Stomach (tissue), 19 donors: ENCODE measurements at places on chromosomes 7 and 10.

DNA sequence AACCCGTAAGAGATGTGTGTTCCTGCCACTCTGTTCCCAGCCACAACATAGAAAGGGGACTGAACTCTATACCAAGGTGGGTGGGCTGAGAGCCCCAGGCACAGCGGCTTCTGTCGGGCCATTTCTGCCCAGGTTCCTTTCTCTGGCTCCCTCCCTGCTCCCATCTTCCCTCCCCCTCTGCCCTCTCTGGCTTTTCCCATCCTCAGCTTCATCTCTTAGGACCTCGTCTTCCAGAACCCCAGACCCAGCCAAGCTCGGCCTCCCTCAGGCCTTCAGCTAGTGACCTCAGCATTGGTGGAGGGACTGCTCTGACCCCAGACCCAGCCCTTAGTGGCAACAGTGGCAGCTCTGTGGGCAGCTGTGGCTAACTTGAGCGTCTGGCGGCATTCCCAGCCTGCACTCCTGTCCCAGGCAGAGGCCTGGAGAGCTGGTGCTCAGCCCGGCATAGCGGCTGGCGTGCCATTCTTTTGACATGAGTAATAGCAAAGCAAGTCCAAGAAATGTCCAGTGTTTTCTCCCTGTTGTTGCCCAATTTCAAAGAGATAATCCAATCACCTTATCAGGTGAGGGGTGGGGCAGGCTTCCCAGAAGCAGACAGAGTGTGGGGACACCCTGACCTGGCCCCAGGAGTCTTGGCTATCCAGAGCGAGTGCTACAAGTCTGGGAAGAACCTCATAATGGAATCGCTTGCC lies 15.9 kb downstream of the PTPRE start:
- H3K4me1 ChIP-seq: peaks cover 90% of the 10 kb centered on the region
- H3K27ac ChIP-seq: peak overlapping the region; percentile 48
- no peak overlapping the region for H3K4me3 ChIP-seq
- no peaks in the 10 kb centered on the region for H3K36me3 ChIP-seq
- peak; percentile 61 for DNase-seq
- no peaks in the 10 kb centered on the region for H3K27me3 ChIP-seq

DNA sequence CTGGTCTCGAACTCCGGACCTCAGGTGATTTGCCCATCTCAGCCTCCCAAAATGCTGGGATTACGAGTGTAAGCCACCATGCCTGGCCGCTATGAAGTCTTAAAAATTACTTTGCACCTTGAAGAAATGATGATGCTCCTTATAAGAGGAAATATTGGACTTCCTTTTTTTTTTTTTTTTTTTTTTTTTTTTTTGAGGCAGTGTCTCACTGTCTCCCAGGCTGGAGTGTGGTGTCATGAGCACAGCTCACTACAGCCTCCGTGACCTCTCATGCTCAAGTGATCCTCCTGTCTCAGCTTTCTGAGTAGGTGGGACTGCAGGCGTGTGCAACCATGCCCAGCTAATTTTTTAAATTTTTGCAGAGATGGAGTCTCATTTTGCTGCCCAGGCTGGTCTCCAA lies 65.3 kb downstream of the KMT2E start:
- DNase-seq: no peak
- H3K27ac ChIP-seq: no peak overlapping the region
- H3K4me3 ChIP-seq: no peak overlapping the region
- H3K36me3 ChIP-seq: peaks cover 100% of the 10 kb centered on the region
- peaks cover 9% of the 10 kb centered on the region for H3K4me1 ChIP-seq
- no peaks in the 10 kb centered on the region for H3K27me3 ChIP-seq

DNA sequence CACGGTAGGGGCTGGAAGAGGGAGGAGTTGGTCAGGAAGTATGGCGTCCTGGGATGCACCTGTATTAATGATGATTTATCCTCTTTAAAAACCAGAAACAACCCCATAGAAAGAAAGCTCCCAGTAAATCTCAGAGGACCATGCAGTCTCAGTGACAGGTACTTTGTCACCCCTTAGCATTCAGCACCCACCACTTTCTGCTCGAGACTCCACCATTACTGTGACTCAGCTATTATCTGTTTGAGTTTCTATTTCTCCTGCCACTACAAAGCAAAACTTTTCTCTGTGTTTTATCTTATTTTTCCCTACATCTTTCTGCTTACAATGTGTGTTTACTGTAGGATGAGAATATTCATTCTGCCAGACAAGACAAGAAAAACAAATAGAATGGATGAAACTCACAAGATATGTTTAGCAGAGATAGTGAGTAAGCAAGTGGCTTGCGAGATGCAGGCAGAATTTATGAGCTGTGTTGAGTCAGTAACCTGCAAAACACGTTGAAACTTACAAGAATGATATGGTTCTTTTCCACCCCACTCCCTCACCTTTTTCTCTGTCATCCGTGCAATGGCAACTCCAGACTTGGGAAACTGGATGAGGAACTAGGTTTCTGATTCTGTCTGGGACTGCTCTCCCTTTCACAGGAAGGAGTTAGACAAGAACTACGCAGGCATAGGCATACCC lies 127.1 kb downstream of the AOAH start:
- H3K36me3 ChIP-seq: no peaks in the 10 kb centered on the region
- no peaks in the 10 kb centered on the region for H3K27me3 ChIP-seq
- H3K4me3 ChIP-seq: no peak overlapping the region
- no peak overlapping the region for H3K27ac ChIP-seq
- no peak for DNase-seq
- H3K4me1 ChIP-seq: no peaks in the 10 kb centered on the region

DNA sequence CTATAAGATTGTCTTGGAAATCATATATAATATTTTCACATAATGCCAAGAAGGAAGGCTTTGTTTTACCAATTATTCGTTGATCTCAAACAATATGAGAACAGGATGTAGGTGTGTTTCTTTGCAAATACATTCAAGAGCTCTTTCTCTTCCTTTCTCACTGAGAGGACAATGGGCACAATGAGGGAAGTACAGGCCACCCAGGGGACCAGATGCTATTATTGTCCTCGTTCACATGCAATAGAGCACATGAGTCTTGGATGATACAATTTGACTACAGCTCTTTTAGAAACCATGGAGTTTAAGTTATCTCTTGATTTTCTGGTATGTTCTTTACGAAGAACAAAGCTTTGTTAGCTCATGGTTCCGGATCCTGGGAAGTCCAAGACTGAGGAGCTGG lies 323.7 kb upstream of the KLF6 start:
- no peaks in the 10 kb centered on the region for H3K36me3 ChIP-seq
- H3K4me1 ChIP-seq: no peaks in the 10 kb centered on the region
- H3K27ac ChIP-seq: no peak overlapping the region
- no peak overlapping the region for H3K4me3 ChIP-seq

- no peak overlapping the region for H3K27ac ChIP-seq
- no peak overlapping the region for H3K4me3 ChIP-seq
- H3K36me3 ChIP-seq: no peaks in the 10 kb centered on the region
- peak; percentile 48 for DNase-seq
- H3K4me1 ChIP-seq: no peaks in the 10 kb centered on the region
- no peaks in the 10 kb centered on the region for H3K27me3 ChIP-seq
Observed at GRCh38 chr10:28997734-28998133, 291.1 kb upstream of the LYZL1 start.

GRCh38 chr7:22654831-22655230 lies 72.2 kb upstream of the IL6 start:
- DNase-seq: no peak
- H3K4me1 ChIP-seq: no peaks in the 10 kb centered on the region
- H3K27me3 ChIP-seq: no peaks in the 10 kb centered on the region
- H3K4me3 ChIP-seq: no peak overlapping the region

GRCh38 chr7:150962553-150963399 lies 15.3 kb downstream of the KCNH2 start:
- DNase-seq: peak; percentile 87
- H3K27ac ChIP-seq: peak overlapping the region; percentile 80
- no peaks in the 10 kb centered on the region for H3K27me3 ChIP-seq
- peaks cover 54% of the 10 kb centered on the region for H3K4me1 ChIP-seq
- no peak overlapping the region for H3K4me3 ChIP-seq
- H3K36me3 ChIP-seq: no peaks in the 10 kb centered on the region

GRCh38 chr10:115300080-115300479 lies 206.9 kb downstream of the ATRNL1 start:
- H3K36me3 ChIP-seq: no peaks in the 10 kb centered on the region
- no peak overlapping the region for H3K4me3 ChIP-seq
- no peak overlapping the region for H3K27ac ChIP-seq
- H3K4me1 ChIP-seq: no peaks in the 10 kb centered on the region
- no peak for DNase-seq

DNA sequence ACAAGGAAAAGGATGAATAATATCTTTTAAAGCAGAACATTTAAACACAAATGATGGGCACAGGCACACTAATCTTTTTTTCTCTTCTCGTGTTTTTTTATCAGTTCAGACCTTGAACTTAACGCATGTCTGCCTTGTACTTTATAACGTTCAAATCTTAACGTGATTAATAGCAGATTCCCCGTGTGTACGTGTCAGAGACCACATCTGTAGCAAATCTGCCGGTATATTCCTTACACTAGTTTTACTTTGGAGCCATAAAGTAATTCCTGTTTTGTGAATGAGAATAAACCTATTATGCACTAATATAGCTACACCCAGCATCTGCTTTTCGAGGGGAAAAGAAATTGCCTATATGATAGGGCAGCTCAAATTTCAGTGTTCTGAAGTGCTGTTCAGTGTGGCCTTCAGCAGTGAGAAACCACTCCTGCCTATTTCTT lies 166.0 kb upstream of the TCF7L2 start:
- DNase-seq: no peak
- no peak overlapping the region for H3K27ac ChIP-seq
- H3K27me3 ChIP-seq: no peaks in the 10 kb centered on the region
- H3K36me3 ChIP-seq: no peaks in the 10 kb centered on the region

- no peaks in the 10 kb centered on the region for H3K36me3 ChIP-seq
- H3K4me1 ChIP-seq: no peaks in the 10 kb centered on the region
- no peak overlapping the region for H3K27ac ChIP-seq
- H3K27me3 ChIP-seq: no peaks in the 10 kb centered on the region
Observed at GRCh38 chr10:4790045-4790444, 36.0 kb upstream of the AKR1E2 start.

GRCh38 chr7:94451187-94451586 lies 56.5 kb downstream of the COL1A2 start:
- no peak for DNase-seq
- no peak overlapping the region for H3K27ac ChIP-seq
- no peaks in the 10 kb centered on the region for H3K27me3 ChIP-seq
- H3K4me1 ChIP-seq: peaks cover 23% of the 10 kb centered on the region
- no peak overlapping the region for H3K4me3 ChIP-seq

GRCh38 chr10:35661236-35661635 lies 19.1 kb upstream of the FZD8 start:
- H3K27ac ChIP-seq: no peak overlapping the region
- H3K4me1 ChIP-seq: no peaks in the 10 kb centered on the region
- no peak for DNase-seq
- H3K36me3 ChIP-seq: no peaks in the 10 kb centered on the region

GRCh38 chr7:104963378-104963990 lies 50.5 kb upstream of the KMT2E start:
- peaks cover 80% of the 10 kb centered on the region for H3K4me1 ChIP-seq
- no peak for DNase-seq
- H3K4me3 ChIP-seq: no peak overlapping the region
- no peaks in the 10 kb centered on the region for H3K27me3 ChIP-seq
- peak overlapping the region; percentile 34 for H3K27ac ChIP-seq
- H3K36me3 ChIP-seq: no peaks in the 10 kb centered on the region

DNA sequence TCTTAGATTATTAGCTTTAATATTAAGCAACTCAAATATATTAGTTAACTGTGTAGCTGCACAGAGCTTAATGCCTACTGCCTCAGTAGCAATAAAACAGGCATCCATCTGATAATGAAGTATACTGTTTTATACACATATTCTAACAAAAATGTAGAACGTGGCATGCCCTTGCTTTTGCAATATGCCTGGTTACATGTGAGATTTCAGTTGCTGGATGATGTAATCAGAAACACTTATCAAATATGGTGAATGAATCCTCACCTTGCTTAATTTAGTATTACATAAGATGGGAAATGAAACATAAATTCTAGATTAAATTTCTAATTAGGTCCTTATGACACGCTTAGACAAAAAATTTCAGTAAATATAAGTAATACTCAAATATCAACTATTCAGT lies 8.0 kb downstream of the DNAJC1 start:
- no peak overlapping the region for H3K27ac ChIP-seq
- H3K36me3 ChIP-seq: no peaks in the 10 kb centered on the region
- H3K27me3 ChIP-seq: no peaks in the 10 kb centered on the region
- no peak overlapping the region for H3K4me3 ChIP-seq

- H3K27ac ChIP-seq: no peak overlapping the region
- H3K4me1 ChIP-seq: no peaks in the 10 kb centered on the region
- no peaks in the 10 kb centered on the region for H3K36me3 ChIP-seq
- DNase-seq: no peak
- H3K27me3 ChIP-seq: no peaks in the 10 kb centered on the region
- H3K4me3 ChIP-seq: no peak overlapping the region
Observed at GRCh38 chr7:84297616-84298015, 103.0 kb upstream of the SEMA3A start.
